ENCODE measurements at places on chromosomes 7 and 10.

DNA sequence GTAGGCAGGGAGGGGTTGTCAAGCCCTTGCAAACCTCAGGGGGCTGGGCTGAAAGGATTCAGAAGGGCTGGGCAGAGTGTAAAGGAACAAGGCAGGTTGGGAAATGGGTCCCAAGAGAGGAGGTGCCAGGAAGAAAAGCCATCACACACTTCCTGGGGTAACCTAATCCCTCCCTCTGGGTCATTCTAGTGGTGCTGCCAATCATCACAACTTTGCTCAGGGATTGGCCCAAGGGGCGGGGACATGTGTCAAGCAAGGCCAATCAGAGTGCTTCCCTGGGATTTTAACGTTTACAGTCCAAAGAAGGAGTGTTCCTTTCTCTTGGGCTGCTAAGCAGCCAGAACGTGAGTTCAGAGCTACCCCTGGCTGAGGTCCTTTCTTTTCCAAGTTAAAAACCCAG, 57.1 kb upstream of the NPTX2 start:
- DNase-seq = no peak

DNA sequence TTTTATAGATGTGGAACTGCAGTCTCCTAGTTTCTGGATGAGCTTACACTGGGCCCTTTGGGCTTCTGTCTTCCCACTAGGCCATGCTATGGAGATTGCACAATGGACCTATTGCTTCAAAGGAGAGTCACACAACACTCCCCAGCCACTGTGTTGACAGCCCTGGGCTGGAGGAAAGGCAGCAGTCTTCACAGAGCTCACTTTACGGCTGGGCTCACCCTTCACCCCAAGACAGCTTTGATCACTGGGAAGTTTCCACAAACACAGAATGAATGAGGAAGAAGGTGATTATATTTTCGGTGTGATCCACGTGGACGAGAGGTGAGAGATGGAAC, 92.7 kb upstream of the GDF10 start:
- DNase-seq = no peak

GRCh38 chr10:60171436-60172013, 218.2 kb downstream of the ANK3 start:
- no peak for DNase-seq

- no peak for DNase-seq
Measured at GRCh38 chr7:7226407-7226806, 44.1 kb downstream of the C1GALT1 start.

GRCh38 chr7:2521952-2522591, 2.5 kb downstream of the LFNG start:
- DNase-seq = no peak
